ENCODE measurements at places on chromosomes 6 and 20. TPM values are rescaled to one million over a fixed set of nuclear protein-coding genes. Genes with fewer than 3 reads are reported as not detected.

SLC17A1 gene
- total RNA-seq = not detected

C20orf141 gene
- not detected for total RNA-seq

PDCD2 gene
- 34.1 TPM for total RNA-seq

LAMP5 gene
- total RNA-seq = 34.1 TPM

KCNK5 gene
- 2.4 TPM for total RNA-seq

ZC2HC1B gene
- not detected for total RNA-seq

PBOV1 gene
- not detected for total RNA-seq

MAVS gene
- 18.5 TPM for total RNA-seq

COL11A2 gene
- total RNA-seq = 39.0 TPM

DLL1 gene
- total RNA-seq = 23.6 TPM

SLC17A2 gene
- not detected for total RNA-seq

MYCT1 gene
- total RNA-seq = 21.2 TPM

EYS gene
- 230 TPM for total RNA-seq

ULBP3 gene
- total RNA-seq = 4.2 TPM

ARMH2 gene
- total RNA-seq = not detected

PCMTD2 gene
- total RNA-seq = 326 TPM

CAP2 gene
- total RNA-seq = 17.6 TPM

HLA-F gene
- total RNA-seq = 24.5 TPM

CALHM4 gene
- total RNA-seq = not detected

KPNA5 gene
- total RNA-seq = 49.8 TPM

VNN1 gene
- total RNA-seq = 0.82 TPM

CALHM6 gene
- 2.5 TPM for total RNA-seq

FHL5 gene
- 0.60 TPM for total RNA-seq

HLA-DOA gene
- total RNA-seq = 0.71 TPM

DUSP15 gene
- 9.0 TPM for total RNA-seq

FNDC1 gene
- total RNA-seq = 38.9 TPM

CUL7 gene
- 33.0 TPM for total RNA-seq

BLOC1S5 gene
- total RNA-seq = 29.0 TPM

FAM209B gene
- not detected for total RNA-seq

SUMO4 gene
- 16.1 TPM for total RNA-seq

CTAGE9 gene
- total RNA-seq = not detected

PRICKLE4 gene
- 4.1 TPM for total RNA-seq

CAGE1 gene
- not detected for total RNA-seq

All from camera-type eye (tissue), 1 donor.